A549 (cell line): ENCODE measurements at places on chromosomes 16 and 17.

- DNase-seq, result no peak
Observed at GRCh38 chr17:6439951-6440350, 4.3 kb upstream of the PIMREG start.

- DNase-seq, result no peak
Observed at GRCh38 chr17:79410681-79411080, 200.2 kb downstream of the RBFOX3 start.

GRCh38 chr17:74152591-74153455, 50.7 kb upstream of the RPL38 start:
- no peak for DNase-seq

DNA sequence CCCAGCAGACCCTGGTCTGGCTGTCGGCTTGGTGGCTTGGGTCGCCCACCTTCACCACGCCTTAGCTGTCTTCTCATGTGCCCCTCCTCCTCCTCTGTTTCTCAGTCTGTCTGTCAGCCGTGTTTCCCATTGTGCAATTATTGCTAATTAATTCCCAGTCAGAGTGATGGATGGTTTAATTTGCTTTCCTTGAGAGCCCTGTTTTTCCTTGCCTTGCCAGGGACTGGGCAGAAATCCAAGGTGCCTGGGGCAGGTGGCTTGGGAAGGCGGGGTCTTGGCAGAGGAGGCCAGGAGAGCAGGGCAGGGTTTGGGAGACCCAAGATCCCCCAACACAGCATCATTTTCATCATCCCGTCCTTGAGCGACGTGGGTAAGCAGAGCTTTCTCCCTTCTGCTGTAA, 21.3 kb downstream of the NECAB2 start:
- DNase-seq, result no peak

- DNase-seq, result peak; percentile 71
Observed at GRCh38 chr16:29816694-29817441, 916 bp downstream of the PAGR1 start.

GRCh38 chr16:14548933-14549788, 80.9 kb downstream of the PARN start:
- peak; percentile 30 for DNase-seq
